ENCODE measurements at places on chromosomes 7 and 10.

- no peak for DNase-seq
Observed at GRCh38 chr10:129465796-129466702, 992 bp upstream of the MGMT start.

DNA sequence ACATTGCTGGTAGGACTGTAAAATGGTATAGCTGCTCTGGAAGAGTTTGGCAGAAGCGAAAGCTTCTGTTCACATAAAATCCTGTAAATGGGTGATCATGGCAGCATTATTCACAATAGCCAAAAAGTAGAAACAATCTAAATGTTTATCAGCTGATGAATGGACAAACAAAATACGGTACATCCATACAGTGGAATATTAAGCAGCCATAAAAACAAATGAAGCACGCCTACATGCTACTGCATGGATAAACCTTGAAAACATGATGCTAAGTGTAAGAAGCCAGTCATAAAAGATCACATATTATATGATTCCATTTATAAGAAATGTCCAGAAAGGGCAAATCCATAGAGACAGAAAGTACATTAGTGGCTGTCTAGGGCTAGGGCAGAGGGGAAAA lies 32.7 kb downstream of the KIN start:
- no peak for DNase-seq

DNA sequence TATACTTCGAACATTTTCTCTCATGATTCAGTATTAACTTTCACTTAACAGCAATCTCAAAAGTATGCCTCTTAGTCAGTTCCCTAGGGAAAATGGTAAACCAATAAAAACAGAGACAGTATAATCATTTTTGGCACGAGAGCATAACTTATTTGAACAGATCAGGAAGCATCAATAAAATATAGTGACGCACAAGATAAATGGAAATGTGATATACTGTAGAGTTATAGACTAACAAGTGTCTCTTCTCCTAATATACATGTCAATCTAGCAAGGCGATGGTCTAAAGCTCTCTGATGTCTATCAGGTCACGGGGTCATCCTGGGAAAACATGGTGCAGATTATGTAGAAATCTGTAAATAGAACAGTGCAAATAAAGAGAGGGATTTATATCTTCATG lies 131.6 kb downstream of the HGF start:
- no peak for DNase-seq

DNA sequence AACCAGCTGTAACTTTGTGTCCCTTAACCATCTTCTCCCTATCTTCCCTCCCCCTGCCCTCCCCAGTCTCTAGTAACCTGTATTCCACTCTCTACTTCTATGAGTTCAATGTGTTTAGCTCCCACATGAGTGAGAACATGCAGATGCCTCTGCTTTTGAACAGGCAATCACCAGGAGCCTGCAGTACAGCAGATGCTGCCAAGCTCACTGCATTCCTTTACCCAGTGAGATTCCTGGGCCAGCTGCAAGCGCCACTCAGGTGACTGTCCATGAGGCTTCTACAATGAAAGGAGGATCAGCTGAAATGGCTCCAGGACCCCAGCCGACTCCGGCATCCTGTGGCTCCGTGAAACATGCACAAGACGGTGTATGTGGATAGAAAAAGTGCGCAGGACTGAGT lies 15.7 kb downstream of the GRID1 start:
- no peak for DNase-seq

- no peak for DNase-seq
Observed at GRCh38 chr7:13047061-13047460, 359.6 kb downstream of the ARL4A start.

- no peak for DNase-seq
Observed at GRCh38 chr7:55254242-55254595, 110.9 kb upstream of the LANCL2 start.

DNA sequence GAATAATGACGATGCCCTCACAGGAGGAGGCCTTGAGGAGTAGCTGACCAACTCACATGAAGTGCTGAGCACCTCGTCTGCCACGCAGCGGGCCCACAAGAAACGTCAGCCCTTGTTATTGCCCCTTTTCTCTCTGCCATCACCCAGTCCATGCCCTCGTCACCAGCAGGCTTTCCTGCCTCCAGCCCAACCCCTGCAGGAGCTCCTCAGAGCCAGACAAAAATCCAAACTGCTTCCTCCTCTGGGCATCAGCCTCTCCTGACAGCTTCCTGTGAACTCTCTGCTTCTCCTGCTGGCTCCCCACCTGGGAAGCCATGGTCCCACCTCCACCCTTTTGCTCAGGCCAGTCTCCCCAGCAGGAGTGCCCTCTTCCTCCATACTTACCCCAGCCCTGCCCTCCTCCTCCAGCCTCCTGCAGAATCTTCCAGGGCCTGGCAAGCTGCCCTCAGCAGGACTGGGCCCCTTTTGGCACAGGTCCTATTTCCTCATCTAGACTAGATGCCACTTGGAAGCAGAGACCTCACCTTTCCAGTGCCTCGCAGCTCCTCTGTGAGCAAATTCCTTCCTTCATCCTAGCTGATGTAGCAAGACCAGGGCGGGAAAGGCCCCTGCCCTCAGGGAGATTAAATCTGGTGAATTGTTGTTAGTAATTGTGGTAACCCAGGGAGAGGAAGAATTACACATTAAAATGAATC lies 115.1 kb downstream of the C10orf105 start:
- DNase-seq, result no peak

DNA sequence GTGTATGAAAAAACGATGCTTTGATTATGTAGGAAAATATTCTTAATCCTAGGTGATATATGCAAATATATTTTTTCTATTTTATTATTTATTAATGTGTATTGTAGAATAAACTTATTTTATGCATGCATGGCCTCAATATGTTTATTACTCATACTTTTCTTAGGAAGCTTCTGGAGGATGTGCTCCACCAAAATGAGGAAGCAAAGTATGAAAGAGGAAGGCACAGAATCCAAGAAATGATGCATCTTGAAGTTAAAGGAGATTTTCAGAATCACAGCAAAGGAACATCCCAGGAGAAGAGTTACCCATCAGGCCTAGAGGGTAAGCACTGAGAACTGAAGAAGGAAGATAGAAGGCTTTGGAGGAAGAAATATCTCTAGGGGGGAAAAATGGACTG lies 35.0 kb upstream of the MRPS16 start:
- no peak for DNase-seq

DNA sequence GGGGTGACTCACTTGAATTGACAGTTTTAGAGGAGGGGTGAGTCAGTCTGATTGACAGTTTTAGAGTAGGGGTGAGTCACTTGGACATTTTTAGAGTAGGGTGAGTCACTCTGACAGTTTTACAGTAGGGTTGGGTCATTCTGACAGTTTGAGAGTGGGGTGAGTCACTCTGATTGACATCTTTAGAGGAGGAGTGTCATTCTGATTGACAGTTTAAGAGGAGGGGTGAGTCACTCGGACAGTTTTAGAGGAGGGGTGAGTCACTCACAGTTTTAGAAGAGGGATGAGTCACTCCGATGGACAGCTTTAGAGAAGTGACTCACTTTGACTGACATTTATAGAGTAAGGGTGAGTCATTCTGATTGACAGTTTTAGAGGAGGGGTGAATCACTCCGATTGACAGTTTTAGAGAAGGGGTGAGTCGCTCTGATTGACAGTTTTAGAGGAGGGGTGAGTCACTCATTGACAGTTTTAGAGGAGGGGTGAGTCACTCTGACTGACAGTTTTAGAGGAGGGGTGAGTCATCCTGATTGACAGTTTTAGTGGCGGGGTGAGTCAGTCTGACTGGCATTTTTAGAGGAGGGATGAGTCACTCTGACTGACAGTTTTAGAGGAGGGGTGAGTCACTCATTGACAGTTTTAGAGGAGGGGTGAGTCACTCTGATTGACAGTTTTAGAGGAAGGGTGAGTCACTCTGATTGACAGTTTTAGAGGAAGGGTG lies 595.9 kb downstream of the DNAJB6 start:
- no peak for DNase-seq

- no peak for DNase-seq
Observed at GRCh38 chr7:20698469-20698868, 83.0 kb downstream of the ABCB5 start.

DNA sequence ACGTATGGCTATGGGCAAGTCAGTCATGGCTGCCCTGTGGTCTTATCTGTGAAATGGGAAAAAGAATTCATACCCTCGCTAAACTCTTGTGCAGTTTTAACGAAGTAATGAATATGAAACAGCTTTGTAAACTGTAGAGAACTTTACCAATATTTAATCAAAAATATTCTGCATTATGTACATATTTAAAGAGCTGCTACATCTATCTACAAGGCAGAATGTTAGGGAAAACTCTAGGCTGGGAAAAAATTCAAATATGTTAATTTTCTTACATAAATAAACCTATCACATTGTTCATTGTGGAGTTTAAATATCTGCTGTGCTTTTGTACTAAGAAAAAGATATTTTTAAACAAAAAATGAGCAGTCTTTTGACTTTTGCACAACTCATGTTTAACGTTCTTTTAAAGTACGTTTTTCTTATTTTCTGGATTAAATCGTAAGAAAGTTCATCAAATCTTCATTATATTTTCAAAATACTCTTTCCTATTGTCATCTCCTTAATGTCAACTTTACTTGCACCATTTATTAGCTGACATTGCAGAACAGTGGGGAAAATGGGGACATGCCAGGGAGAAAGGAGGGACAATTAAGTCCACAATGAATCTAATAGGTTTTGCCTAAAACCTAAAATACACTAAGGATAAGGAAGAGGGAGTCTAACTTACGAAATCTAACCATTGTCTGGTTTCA lies 57.5 kb downstream of the ICA1 start:
- no peak for DNase-seq

- no peak for DNase-seq
Observed at GRCh38 chr10:105146436-105146835, 505.3 kb downstream of the SORCS3 start.

- no peak for DNase-seq
Observed at GRCh38 chr7:84076219-84076618, 118.4 kb downstream of the SEMA3A start.

DNA sequence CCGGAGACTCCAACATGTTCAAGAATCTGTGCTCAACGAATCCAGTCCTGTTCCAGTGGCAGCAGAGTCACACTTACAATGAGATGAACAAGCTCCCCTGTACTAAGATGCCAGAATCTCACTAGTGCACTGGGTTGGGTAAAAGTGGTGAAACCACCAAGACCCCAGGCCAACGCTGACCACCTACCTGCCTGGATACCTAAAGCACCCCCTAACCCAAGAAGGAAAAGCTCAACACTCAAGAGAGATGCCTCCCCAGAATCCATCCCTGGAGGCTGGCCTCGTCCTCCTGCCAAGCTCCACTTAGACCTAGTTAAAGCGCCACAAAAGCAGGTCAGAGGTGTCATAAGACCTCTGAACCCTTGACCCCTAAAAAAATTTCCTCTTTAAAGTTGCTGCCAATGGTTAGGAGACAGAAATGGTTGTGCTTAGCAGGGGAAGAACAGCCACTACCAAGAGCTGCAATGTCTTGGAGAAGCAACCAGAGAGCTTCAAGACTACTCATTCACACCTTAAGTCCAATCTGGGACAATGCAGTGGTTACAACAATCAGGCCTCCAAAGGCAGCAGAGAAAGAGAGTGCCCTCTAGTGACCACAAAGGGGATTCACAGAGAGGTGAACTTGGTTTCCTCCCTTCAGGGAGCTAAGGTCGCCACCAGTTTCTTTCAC lies 94.6 kb upstream of the MACROH2A2 start:
- no peak for DNase-seq

GRCh38 chr7:18831943-18832342 lies 285.5 kb downstream of the TWIST1 start:
- DNase-seq, result no peak

- no peak for DNase-seq
Observed at GRCh38 chr7:66664590-66665293, 36.1 kb downstream of the KCTD7 start.

DNA sequence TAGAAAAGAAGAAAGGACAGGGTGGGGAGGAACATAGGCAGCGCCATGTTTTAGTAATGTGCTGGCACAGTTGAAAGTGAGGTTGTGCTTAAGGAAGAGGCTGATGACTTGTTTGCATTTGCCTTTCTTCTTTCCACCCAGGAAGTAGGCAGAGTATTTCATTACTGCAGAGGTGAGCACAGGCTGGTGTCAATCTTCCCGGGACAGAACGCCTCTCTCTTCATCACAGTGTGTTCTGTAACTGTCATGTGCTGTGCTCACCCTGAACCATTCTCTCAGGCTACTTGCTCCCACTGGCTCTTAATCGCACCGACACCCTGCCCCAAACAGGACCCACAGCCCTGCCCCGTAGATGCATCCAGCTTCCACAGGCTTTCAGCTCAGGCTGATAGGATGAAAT lies 135.8 kb upstream of the YAE1 start:
- no peak for DNase-seq

DNA sequence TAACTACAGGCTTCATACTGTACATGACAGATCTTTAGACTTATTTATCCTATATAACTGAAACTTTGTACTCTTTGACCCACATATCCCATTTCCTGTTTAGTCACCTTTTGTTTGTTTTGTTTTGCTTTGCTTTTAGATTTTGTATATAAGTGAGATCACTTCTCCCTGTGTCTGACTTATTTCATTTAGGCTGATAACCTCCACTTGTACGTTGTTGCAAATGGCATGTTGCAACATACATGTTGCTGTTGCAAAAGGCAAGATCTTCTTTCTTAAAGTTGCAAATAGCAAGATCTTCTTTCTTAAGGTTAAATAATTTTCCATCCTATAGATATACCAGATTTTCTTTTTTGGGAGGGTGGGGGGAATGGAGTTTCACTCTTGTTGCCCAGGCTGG lies 341.5 kb downstream of the OTUD1 start:
- DNase-seq, result no peak

DNA sequence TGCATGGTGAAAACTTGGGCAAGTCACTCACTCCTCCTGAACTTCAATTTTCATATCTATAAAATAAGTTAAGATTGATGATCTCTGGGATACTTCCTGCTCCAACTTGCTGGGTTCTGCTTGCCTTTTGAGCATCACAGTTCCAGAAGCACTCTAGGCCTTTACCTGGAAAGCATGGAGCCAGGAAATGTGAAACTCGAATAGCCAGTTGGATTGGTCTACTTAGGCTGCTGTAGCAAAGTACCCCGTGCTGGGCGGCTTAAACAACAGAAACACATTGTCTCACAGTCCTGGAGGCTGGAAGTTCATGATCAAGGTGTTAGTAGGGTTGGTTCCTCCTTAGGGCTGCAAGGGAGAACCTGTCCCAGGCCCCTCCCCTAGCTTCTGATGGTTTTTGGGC lies 64.5 kb downstream of the NAMPT start:
- DNase-seq, result no peak

DNA sequence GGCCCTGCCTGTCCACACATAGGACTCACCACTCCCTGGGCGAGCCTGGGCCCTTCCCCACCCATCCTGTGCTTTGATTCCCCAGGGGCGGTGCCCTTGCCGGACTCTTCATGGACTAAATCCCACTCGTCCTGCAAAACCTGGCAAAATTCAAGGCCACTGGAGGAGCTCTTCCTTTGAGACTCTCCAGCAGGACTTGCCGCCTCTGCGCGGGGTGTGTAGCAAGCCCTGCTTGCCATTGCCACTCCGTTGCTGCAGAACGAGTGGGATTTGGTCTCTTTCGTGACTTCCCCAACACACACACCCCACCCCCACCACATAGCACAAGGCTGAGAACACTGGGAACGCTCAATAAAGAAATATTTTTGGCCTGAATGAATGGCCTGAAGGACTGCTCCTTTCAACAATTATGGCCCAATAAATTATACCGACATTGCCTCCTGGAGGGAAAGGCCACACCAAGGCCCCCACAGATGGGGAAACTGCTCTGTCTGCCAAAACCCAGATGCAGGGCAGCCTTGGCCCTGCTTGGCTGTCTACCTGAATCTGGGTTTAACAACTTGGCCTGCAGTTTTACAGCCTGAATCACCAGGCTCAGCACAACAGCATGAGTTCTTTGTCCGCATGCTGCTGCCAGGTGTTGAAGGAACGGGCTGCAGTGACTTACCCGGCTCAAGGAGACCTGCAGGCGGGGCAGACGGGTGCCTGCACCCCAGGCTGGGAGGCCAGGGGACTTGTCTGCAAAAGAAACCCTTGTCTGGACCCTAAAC lies 72.8 kb upstream of the KAT6B start:
- DNase-seq, result peak; percentile 1
